ENCODE measurements at places on chromosomes 3 and 15. TPM values are rescaled to one million over a fixed set of nuclear protein-coding genes. Genes with fewer than 3 reads are reported as not detected.

GRCh38 chr15:36632226-36632625, 52.8 kb downstream of the CDIN1 start:
- DNase-seq, result no peak

DNA sequence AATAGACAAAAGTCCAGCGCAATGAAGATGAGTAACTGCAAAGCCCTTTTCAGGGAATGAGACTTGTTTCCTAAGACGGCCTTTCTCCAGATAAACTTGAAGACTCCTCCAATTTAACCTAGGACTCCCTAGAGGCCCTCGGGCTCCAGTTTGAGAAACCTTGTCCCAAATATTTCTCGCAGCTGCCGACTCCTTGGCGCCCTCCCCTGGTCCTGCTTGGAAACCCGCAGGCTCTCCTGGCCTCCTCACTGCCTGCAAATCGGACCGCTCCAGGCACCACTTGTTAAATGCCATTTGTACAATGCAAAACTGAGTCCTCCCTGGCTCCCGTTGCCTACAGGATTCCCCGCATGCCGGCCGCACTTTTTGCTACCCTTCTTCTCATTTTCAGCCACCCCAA, 36.8 kb downstream of the MUC4 start:
- DNase-seq, result no peak

GRCh38 chr3:36063992-36064391, 316.3 kb upstream of the STAC start:
- no peak for DNase-seq

DNA sequence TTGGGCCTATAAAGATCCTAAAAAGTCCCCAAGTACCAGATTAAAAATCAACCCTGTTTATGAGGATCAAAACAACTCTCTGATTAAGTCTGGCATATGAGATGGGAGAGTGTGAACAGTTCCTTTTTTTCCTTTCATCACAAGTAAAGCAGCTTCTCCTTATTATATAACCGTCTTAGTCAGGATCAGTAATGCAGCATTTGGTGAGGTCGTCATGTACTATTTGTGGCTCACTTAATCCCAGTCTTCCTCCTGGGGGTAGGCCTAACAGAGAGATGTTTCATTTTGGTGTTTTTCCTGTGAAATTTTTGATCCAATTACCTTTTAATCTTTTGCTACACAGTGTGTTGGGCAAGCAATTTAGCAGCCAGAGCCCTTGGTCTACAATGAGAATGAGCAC, 333.1 kb upstream of the KCNMB2 start:
- DNase-seq, result no peak

DNA sequence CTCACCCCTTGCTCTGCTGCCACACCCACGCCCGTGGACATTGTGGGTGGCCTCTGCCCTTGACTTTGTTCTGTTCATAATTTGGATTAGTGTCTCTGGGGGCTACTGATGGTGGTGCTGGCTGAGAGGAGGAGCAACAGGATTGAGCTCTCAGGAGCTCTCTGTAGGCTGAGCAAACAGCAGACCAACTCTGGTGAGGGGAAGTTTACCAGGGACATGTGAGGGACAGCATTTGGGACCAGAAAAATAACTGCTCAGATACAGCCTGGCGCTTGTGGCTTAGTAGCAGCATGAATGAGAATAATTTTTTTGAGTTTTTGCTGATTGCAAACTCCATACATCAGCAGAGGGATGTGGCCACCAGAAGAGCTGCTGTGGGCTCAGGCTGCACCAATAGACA, 14.8 kb downstream of the PPCDC start:
- DNase-seq, result no peak

GRCh38 chr15:100926971-100927756, 8.0 kb downstream of the LRRK1 start:
- no peak for DNase-seq

CIDEC gene
- 12.1 TPM for total RNA-seq

SLC38A3 gene
- total RNA-seq, result not detected

SERINC4 gene
- total RNA-seq, result not detected

PP2D1 gene
- total RNA-seq, result not detected

SCN10A gene
- total RNA-seq, result not detected

GPR156 gene
- 0.49 TPM for total RNA-seq

TMEM158 gene
- 3.5 TPM for total RNA-seq

Data from lower leg skin (tissue), 4 donors.